GM12878 (cell line): ENCODE measurements at places on chromosomes 2 and 18. TPM values are rescaled to one million over a fixed set of nuclear protein-coding genes. Genes with fewer than 3 reads are reported as not detected.

The PXDN gene
- 0.58 and 0.69 TPM in 2 replicates for total RNA-seq

The DQX1 gene
- 0.85 and 0.98 TPM in 2 replicates for total RNA-seq

The MARCHF4 gene
- not detected in 2 replicates for total RNA-seq

The TM4SF20 gene
- not detected in 2 replicates for total RNA-seq

The CYP27A1 gene
- 0.61 and 0.72 TPM in 2 replicates for total RNA-seq

The UNC80 gene
- not detected in 2 replicates for total RNA-seq

The SLC9A4 gene
- total RNA-seq, result 0.05 and 0.10 TPM in 2 replicates

The KIAA2012 gene
- not detected in 2 replicates for total RNA-seq

The RAB6D gene
- not detected in 2 replicates for total RNA-seq

The DSC2 gene
- total RNA-seq, result 3.9 and 4.4 TPM in 2 replicates

The SAG gene
- total RNA-seq, result 0.69 TPM in 1 of 2 replicates, not detected in the other

The RIT2 gene
- not detected in 2 replicates for total RNA-seq

The LRATD1 gene
- 0.05 TPM in 1 of 2 replicates, not detected in the other for total RNA-seq

The HOXD4 gene
- not detected in 2 replicates for total RNA-seq

The PRKAG3 gene
- total RNA-seq, result not detected in 2 replicates

The MC5R gene
- total RNA-seq, result not detected in 2 replicates

The ABCG8 gene
- not detected in 2 replicates for total RNA-seq

The CCNYL1 gene
- 6.8 and 8.0 TPM in 2 replicates for total RNA-seq

The CNRIP1 gene
- not detected in 2 replicates for total RNA-seq

The OSBPL6 gene
- 0.11 TPM in 1 of 2 replicates, not detected in the other for total RNA-seq

The PRSS56 gene
- not detected in 2 replicates for total RNA-seq

The HYCC2 gene
- total RNA-seq, result 15.2 and 17.4 TPM in 2 replicates

The SMPD4 gene
- total RNA-seq, result 78.2 and 79.5 TPM in 2 replicates

The PPP4R1 gene
- total RNA-seq, result 40.5 and 42.2 TPM in 2 replicates

The ABCG5 gene
- not detected in 2 replicates for total RNA-seq

The POTEI gene
- total RNA-seq, result 0.11 and 0.13 TPM in 2 replicates

The BCL2 gene
- 34.8 and 36.5 TPM in 2 replicates for total RNA-seq

The LDLRAD4 gene
- 11.9 and 12.8 TPM in 2 replicates for total RNA-seq

The SLC11A1 gene
- 0.38 and 0.56 TPM in 2 replicates for total RNA-seq

The TBR1 gene
- not detected in 2 replicates for total RNA-seq

The CHAC2 gene
- total RNA-seq, result 14.1 and 16.0 TPM in 2 replicates

The ITGA4 gene
- total RNA-seq, result 75.0 and 87.9 TPM in 2 replicates

The STK11IP gene
- 21.3 and 24.0 TPM in 2 replicates for total RNA-seq

The CIB4 gene
- total RNA-seq, result not detected in 2 replicates

The DSC3 gene
- total RNA-seq, result 1.8 and 1.9 TPM in 2 replicates
